Panc1 (cell line): ENCODE measurements at places on chromosomes 4 and X.

GRCh38 chrX:45422216-45422925 lies 221.7 kb upstream of the DIPK2B start:
- H3K27ac ChIP-seq, result no peak overlapping the region
- no peak for DNase-seq
- H3K36me3 ChIP-seq, result no peaks in the 10 kb centered on the region
- no peaks in the 10 kb centered on the region for H3K4me1 ChIP-seq
- no peak overlapping the region for H3K4me3 ChIP-seq

- no peak for DNase-seq
- H3K4me3 ChIP-seq, result no peak overlapping the region
- H3K27me3 ChIP-seq, result no peaks in the 10 kb centered on the region
- no peaks in the 10 kb centered on the region for H3K4me1 ChIP-seq
- no peak overlapping the region for H3K27ac ChIP-seq
Observed at GRCh38 chrX:114101081-114101480, 482.8 kb upstream of the HTR2C start.

- no peaks in the 10 kb centered on the region for H3K36me3 ChIP-seq
- 0 out of 2 replicates have a peak overlapping the region, but pooled peaks have one; percentile 12 for H3K27ac ChIP-seq
- DNase-seq, result no peak
- peaks cover 3% of the 10 kb centered on the region; the same call in 1 of the 2 replicates for H3K4me1 ChIP-seq
- H3K27me3 ChIP-seq, result no peaks in the 10 kb centered on the region
Observed at GRCh38 chr4:123386609-123387008, 10.0 kb upstream of the SPRY1 start.

GRCh38 chr4:126028876-126029275 lies 714.1 kb downstream of the FAT4 start:
- no peaks in the 10 kb centered on the region for H3K27me3 ChIP-seq
- H3K27ac ChIP-seq, result no peak overlapping the region
- H3K36me3 ChIP-seq, result no peaks in the 10 kb centered on the region

DNA sequence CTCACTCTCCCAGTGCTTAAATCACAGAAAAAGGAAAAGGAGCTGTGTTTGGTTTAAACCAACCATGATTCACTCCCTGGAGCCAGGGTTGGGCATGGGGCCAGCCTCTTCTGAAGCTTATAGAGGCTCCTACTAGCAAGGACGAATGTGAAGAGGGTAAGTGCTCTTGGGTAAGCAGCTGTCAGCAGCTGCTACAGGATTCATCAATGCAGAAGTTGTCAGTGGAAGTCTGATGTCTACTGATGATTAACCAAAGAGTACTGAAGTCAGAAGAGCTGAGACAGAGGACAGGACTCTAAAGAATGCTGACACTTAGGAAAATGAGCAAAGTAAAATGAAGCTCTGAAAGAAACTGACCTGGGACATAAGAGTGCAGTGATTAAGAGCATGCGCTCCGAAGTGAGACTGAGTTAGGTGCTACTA lies 32.7 kb upstream of the JADE1 start:
- H3K27ac ChIP-seq, result no peak overlapping the region
- H3K27me3 ChIP-seq, result no peaks in the 10 kb centered on the region
- no peaks in the 10 kb centered on the region for H3K4me1 ChIP-seq
- DNase-seq, result no peak

GRCh38 chr4:39044956-39045826 lies 13.0 kb upstream of the TMEM156 start:
- H3K36me3 ChIP-seq, result no peaks in the 10 kb centered on the region
- DNase-seq, result no peak
- peaks cover 38% of the 10 kb centered on the region for H3K4me1 ChIP-seq
- peak overlapping the region; percentile 96 for H3K27ac ChIP-seq
- peak overlapping the region; percentile 80 for H3K4me3 ChIP-seq

- H3K27me3 ChIP-seq, result no peaks in the 10 kb centered on the region
- DNase-seq, result no peak
- no peaks in the 10 kb centered on the region for H3K4me1 ChIP-seq
- no peak overlapping the region for H3K27ac ChIP-seq
- no peaks in the 10 kb centered on the region for H3K36me3 ChIP-seq
Observed at GRCh38 chr4:21884615-21885014, 64.0 kb downstream of the KCNIP4 start.

DNA sequence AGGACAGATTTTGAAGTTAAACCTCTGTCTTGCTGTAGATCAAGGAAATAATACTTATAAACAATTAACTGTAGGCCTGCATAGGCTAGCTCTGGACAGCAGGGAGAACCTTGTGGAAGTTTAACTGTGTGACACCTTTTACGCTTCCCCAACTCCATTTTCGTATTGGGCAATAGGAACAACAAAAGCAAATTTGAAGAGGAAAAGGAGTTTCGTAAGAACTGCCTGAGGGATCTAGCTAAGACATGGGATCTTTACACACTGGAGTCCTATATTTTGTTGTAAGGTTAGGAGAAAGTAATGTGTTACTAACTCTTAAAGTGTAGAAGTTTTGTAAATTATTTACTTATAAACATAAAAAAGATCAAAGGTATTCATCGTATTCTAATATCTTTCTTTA lies 324.9 kb upstream of the CASK start:
- no peak overlapping the region for H3K4me3 ChIP-seq
- H3K27ac ChIP-seq, result no peak overlapping the region
- no peaks in the 10 kb centered on the region for H3K4me1 ChIP-seq
- no peaks in the 10 kb centered on the region for H3K27me3 ChIP-seq

GRCh38 chrX:100863326-100863864 lies 10.8 kb downstream of the NOX1 start:
- no peak overlapping the region for H3K4me3 ChIP-seq
- DNase-seq, result no peak

- no peak overlapping the region for H3K27ac ChIP-seq
- no peak for DNase-seq
- H3K27me3 ChIP-seq, result no peaks in the 10 kb centered on the region
- no peaks in the 10 kb centered on the region for H3K4me1 ChIP-seq
Observed at GRCh38 chr4:184636144-184636543, 13.1 kb downstream of the CASP3 start.

- no peak overlapping the region for H3K4me3 ChIP-seq
- H3K36me3 ChIP-seq, result no peaks in the 10 kb centered on the region
- DNase-seq, result no peak
- no peaks in the 10 kb centered on the region for H3K4me1 ChIP-seq
- H3K27ac ChIP-seq, result no peak overlapping the region
Observed at GRCh38 chr4:37531151-37531550, 155.0 kb downstream of the RELL1 start.

GRCh38 chrX:71504346-71504745 lies 28.6 kb upstream of the OGT start:
- H3K27me3 ChIP-seq, result no peaks in the 10 kb centered on the region
- no peak for DNase-seq
- no peaks in the 10 kb centered on the region for H3K4me1 ChIP-seq

DNA sequence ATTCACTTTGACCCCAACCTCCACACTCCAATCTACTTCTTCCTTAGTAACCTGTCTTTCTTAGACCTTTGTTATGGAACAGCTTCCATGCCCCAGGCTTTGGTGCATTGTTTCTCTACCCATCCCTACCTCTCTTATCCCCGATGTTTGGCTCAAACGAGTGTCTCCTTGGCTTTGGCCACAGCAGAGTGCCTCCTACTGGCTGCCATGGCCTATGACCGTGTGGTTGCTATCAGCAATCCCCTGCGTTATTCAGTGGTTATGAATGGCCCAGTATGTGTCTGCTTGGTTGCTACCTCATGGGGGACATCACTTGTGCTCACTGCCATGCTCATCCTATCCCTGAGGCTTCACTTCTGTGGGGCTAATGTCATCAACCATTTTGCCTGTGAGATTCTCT lies 344 bp downstream of the OR13H1 start:
- no peak overlapping the region for H3K4me3 ChIP-seq
- DNase-seq, result no peak
- H3K27me3 ChIP-seq, result no peaks in the 10 kb centered on the region; the same call in 1 of the 2 replicates
- H3K27ac ChIP-seq, result no peak overlapping the region
- H3K4me1 ChIP-seq, result no peaks in the 10 kb centered on the region
- H3K36me3 ChIP-seq, result no peaks in the 10 kb centered on the region

DNA sequence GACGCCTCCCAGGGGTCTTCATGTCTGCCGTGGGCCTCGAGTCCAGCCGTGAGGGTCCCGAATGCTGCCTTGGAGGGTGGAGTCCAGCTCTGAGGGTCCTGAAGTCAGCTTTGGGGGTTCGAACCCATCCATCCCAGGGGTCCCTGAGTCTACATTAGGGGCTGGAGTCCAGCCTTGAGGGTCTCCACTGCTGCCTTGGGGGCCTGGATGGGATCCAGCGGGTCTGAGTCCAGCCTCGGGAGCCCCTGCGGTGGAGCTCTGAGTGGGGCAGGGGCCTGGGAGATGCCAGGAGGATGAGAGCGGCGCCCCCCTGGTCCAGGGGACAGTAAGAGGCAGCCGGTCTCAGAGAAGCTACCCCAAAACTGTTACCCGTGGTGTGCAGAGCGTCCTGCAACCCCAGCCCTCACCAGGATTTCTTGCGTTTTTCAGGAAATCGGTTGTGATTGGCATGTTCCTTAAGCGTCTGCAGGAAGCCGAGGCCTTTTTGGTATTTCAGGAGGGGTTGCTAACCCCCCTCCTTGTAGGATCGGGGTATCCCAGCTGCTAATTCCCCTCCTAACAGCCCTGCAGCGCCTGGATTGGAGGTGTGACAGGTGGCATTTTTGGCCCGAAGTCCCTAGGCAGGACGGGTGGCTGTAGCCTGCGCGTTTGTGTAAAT lies 1.7 kb upstream of the GTPBP6 start:
- H3K27ac ChIP-seq, result peak overlapping the region; percentile 66
- no peaks in the 10 kb centered on the region for H3K4me1 ChIP-seq
- H3K36me3 ChIP-seq, result no peaks in the 10 kb centered on the region; the same call in 1 of the 2 replicates

DNA sequence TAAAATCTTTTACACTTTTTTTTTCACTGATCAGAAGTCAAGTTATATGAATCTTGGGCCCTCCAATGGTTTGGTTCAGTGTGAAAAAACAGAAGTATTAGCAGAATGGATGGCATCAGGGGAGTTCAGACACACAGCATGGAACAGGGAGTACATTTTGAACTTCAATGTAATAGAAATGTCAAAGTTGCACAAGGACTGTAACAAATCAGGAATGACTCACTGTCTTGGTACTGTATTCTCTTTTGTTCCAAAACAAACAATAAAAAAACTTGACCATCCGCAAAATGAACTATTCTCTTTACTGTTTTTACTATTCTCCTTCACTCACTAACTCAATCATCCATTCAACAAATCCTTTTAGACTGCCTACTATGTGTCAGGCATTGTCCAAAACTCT lies 401.0 kb downstream of the FSTL5 start:
- no peak overlapping the region for H3K27ac ChIP-seq
- H3K27me3 ChIP-seq, result no peaks in the 10 kb centered on the region
- H3K4me3 ChIP-seq, result no peak overlapping the region
- DNase-seq, result no peak

- H3K27ac ChIP-seq, result no peak overlapping the region
- H3K27me3 ChIP-seq, result no peaks in the 10 kb centered on the region
- H3K4me1 ChIP-seq, result peaks cover 13% of the 10 kb centered on the region
- no peak for DNase-seq
Observed at GRCh38 chr4:2402048-2402842, 16.2 kb downstream of the ZFYVE28 start.

DNA sequence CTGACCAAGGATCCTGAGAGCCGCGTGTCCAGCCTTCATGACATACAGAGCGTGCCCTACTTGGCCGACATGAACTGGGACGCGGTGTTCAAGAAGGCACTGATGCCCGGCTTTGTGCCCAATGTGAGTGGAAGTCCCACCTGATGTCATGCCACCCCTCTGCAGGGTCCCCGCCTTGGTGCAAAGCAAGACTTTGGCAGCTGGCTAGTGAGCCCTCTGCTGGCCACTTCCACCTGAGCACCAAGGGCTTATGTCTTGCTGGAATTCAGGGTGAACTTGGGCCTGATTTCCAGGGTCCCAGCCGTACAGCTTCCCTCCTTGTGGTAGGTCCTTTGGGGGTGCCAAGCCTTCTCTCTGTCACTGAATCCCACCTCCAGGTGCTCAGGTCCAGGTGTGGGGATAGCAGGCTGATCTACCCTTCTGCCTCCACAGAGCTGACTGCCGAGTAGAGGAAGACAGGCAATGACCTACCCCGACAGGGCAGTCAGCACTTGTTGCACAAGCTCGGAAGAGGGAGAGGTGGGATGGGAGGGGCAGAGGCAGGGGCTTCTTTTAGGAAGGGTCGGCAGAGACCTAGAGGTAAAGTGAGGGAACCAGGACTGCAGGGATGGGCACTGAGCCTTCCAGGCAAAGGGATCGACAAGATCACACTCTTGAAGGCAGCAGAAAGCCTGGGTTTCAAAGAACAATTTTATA lies 248.1 kb downstream of the EVC2 start:
- H3K27ac ChIP-seq, result no peak overlapping the region
- no peaks in the 10 kb centered on the region for H3K36me3 ChIP-seq
- no peaks in the 10 kb centered on the region for H3K4me1 ChIP-seq
- DNase-seq, result peak; percentile 13
- no peaks in the 10 kb centered on the region for H3K27me3 ChIP-seq

DNA sequence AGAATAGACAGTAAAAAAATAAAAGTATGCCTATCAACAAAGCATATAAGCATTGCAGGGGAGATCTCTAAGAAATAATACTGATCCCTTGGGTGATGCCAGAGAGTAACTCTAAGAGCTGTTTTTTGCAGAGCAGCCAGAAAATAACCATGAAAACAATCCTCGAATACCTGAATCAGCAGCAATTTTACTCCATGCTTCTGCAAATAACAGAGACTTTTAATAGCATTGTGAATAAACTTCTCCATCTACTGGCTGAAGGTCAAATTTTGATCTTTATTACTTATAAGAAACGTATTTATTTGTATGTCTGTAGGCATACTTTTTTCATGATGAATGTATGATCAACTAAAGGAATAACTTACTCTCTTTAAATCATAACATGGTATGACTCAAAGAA lies 334.5 kb downstream of the GALNTL6 start:
- no peaks in the 10 kb centered on the region for H3K4me1 ChIP-seq
- no peaks in the 10 kb centered on the region for H3K36me3 ChIP-seq
- H3K27me3 ChIP-seq, result no peaks in the 10 kb centered on the region
- H3K27ac ChIP-seq, result no peak overlapping the region
- no peak for DNase-seq

- peak; percentile 18 for DNase-seq
- no peaks in the 10 kb centered on the region for H3K27me3 ChIP-seq
- H3K4me3 ChIP-seq, result no peak overlapping the region
- no peaks in the 10 kb centered on the region for H3K4me1 ChIP-seq
Observed at GRCh38 chr4:188372829-188373228, 233.6 kb downstream of the TRIML1 start.

DNA sequence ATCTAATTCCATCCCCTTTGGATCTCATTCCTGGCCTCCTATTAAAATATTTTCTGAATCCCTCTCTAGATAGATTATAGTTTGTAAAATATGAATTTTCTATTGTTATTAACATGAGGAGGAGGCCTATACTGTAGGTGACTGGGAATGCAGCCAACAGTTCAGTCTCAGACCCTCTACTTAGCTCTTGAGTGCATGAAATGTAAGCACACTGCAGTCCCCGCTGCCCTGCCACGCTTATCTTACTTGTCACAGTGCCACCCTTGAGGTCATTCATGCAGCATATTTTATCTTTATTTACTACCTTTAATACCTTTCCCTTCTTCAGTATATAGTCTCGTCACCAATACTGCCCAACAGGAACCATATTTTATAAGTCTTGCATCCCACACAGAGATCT lies 151.0 kb downstream of the CAMK2D start:
- H3K4me3 ChIP-seq, result no peak overlapping the region
- H3K27me3 ChIP-seq, result no peaks in the 10 kb centered on the region
- H3K36me3 ChIP-seq, result no peaks in the 10 kb centered on the region; the same call in 1 of the 2 replicates
